ENCODE measurements at places on chromosomes 4 and X.
A peak's percentile ranks its signal among the peaks of the same experiment; 100 is the strongest.

DNA sequence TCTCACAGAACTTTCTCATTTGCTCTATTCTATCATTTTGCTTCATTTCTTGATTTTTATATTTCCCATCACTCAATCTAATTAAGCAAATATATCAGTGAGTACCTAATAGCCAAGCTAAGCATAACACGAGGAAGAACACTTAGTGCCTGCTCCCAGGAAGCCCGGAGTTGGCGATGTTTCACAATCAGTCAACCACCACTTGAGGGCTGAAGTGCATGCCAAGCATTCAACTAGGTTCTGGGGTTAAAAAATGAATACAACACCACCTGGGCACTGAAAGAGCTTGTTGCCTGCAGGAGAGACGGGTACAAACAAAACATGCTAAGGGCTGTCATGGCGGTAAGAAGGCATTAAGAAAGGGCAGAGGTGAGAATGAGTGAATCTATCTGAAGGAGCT, 47.5 kb downstream of the UCHL1 start:
- no peak for DNase-seq

GRCh38 chr4:184346682-184347081, 127.7 kb downstream of the IRF2 start:
- no peak for DNase-seq

- DNase-seq, result no peak
Observed at GRCh38 chr4:112702892-112703291, 65.9 kb downstream of the LARP7 start.

- no peak for DNase-seq
Observed at GRCh38 chr4:176011529-176011928, 54.1 kb upstream of the WDR17 start.

DNA sequence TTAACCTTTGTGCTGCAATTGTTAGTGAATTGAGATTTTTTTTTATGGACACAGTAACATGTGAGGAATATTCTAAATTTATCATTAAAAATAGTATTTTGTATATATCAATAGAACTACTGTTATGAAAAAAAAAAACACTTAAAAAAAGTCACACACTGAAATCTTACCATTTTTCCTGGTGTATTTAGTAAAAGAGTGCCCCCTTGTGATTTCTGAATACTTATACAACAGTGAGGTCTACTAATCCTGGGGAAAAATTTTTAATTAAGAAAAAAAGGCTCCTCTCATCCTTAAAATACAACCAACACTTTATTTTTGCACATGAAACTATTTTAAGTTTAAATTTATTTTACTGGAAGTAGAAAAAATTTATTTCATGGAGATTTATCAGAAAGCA, 56.4 kb upstream of the SPOCK3 start:
- peak; percentile 33 for DNase-seq

GRCh38 chr4:153832720-153833287, 43.9 kb upstream of the SFRP2 start:
- no peak for DNase-seq

DNA sequence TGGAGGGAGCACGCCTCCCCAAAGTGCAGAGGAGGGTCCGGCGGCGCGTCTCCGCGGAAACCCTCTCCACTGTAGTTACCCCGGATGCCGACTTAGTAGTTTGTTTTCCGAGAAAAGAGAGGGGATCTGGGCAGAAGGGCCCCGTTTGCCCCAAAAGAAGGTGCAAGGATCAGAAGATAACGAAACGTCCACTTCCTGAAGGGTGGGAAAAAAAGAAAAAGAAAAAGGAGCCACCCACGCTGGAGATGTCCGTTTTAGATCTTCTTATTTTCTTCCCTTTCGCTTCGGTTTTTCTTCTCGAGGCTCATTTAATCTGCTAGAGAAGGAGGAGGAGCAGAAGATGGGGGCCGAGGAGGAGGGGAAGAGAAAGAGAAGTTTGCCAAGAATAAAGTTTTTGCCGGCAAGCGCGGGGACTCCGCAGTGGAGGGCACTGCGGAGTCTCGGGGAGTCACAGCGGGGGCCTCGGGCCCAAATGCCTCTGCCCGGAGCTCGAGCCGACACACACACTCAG, 517 bp downstream of the LEF1 start:
- no peak for DNase-seq

- DNase-seq, result no peak
Observed at GRCh38 chrX:17040711-17041110, 94.3 kb downstream of the REPS2 start.

All from kidney capillary endothelial cell (primary cell).